ENCODE measurements at places on chromosomes 16 and 17.

DNA sequence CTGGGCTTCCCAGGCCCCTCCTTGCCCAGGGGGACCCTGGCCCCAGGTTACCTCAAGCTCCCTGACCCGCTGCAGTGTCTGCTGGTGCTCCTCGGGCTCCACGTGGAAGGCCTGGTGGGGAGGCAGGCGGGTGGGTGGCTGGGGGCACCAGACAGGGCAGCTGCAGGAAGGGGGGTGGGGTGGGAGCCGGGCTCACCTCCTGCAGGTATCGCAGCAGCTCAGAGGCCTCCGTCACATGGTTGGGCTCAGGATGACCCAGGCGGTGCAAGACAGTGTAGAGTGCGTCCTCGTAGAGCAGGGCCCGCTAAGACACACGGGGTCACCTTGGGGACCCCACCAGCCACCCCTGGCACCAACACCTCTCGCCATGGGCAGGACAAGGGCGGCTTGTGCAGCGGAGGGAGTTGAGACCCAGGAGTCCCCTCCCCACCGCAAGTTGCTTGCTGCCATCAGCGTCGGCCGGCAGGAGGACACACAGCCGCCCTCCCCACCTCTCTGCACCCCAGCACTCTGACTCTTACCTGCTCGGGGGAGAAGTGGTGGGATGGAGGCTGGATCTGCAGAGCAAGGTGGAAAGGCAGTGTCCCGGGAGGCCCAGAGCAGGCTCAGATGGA lies 1.1 kb downstream of the UNC13D start:
- DNase-seq: no peak

- no peak for DNase-seq
Measured at GRCh38 chr17:55420067-55420775, 1.4 kb downstream of the MMD start.

GRCh38 chr16:30615358-30616091 lies 5.3 kb upstream of the ZNF689 start:
- DNase-seq: no peak

- peak; percentile 72 for DNase-seq
Measured at GRCh38 chr16:19844945-19845641, 39.6 kb downstream of the GPRC5B start.

- no peak for DNase-seq
Measured at GRCh38 chr17:53088481-53088880, 734.2 kb upstream of the KIF2B start.
